ENCODE measurements at places on chromosomes 11 and 22.

DNA sequence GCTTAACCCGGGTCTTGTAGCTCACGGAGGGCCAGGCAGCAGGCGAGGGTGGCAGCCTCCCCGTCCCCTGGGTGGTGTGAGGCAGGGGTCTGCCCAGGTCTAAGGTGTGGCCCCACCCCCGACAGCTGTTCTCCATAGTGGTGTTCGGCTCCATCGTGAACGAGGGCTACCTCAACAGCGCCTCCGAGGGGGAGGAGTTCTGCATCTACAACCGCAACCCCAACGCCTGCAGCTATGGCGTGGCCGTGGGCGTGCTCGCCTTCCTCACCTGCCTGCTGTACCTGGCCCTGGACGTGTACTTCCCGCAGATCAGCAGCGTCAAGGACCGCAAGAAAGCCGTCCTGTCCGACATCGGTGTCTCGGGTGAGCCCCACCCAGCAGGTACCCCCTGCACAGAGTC lies 24.4 kb downstream of the SYNGR1 start:
- no peak for DNase-seq

DNA sequence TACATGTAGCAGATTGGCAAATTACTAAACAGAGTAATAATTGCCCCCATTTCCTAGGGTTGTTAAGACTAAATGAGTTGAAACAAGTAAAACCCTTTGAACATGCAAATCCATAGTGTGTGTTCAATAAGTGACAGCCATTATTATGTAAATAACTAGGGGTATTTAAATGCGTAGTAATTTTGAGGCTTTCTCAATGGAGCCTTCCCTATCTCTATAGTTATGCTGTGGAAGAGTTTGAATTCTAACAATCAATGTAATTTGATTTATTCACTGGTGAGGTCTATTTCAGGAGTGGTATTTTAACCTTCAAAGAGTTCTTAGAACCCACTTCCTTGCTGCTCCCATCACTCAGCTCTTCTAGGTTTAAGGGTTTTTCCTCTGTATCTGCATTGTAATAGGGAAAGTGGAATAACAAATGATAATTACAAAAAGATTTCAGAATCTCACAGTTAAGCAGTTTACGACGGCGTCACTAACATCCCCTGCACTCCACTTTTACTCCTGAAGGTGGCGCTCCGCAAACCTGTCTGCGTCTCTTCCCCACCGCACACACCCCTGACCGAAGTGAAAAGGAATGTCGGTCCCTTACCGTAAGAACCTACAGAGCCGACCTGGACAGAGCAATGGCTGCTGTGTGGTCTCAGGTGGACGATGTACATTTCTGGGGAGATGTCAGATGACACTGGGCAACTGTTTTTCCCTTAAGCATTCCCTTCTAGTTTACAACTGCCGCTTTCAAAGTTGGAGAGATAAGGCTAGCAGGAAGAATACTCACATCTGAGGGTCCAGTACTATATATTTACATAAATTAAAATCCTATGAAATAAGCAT lies 80.8 kb downstream of the ZC3H12C start:
- DNase-seq: peak; percentile 57

- no peak for DNase-seq
Observed at GRCh38 chr11:24497831-24498230, 978 bp downstream of the LUZP2 start.

DNA sequence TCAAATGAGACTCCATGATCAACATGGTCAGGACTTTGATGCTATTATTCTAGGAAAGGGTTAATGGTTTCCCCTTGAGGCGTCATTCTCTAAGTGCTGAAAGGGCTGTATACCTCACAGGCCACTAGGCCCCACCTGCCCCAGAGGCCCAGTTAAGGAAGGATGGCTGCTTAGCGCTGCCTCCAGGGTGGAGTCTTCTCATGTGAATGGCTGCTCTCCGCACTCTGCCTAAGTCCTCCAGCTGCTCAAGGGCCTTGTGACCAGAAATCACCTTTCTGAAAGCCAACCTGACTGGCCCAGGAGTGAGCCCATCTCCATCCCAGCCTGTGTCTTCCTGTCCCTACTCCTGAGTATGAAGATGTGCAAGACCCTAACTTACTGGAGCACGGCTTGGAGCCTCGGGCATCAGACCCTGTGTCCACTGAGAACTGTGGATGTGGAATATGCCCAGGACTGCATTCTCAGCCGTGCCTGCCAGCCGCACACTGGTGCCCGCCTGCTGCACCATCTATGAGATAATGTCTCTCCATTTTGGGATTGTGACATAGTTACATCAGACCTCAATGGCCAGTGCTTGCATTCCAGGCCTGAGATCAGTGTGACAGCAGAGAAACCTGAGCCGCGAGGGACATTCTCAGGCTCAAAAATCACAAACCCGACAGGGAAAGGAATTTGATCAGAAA lies 51.0 kb downstream of the SNX19 start:
- DNase-seq: no peak

DNA sequence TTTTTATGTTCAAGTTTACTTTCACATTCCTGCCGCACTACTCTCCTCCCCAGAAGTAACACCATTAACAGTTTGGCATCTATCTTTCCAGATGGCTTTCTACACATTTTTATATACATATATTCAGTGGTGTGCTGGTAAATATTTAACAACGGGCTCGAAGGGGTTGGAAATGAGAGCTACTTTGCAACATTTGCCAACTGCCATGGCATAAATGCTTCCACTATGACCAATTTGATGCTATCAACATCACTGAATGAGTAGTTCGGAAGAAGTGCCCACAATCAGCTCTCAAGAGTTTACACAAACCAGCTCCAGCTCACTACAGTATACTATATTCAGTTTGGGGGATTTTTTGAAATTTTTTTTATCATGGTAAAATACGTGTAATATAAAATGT lies 55.2 kb downstream of the RELT start:
- DNase-seq: no peak

DNA sequence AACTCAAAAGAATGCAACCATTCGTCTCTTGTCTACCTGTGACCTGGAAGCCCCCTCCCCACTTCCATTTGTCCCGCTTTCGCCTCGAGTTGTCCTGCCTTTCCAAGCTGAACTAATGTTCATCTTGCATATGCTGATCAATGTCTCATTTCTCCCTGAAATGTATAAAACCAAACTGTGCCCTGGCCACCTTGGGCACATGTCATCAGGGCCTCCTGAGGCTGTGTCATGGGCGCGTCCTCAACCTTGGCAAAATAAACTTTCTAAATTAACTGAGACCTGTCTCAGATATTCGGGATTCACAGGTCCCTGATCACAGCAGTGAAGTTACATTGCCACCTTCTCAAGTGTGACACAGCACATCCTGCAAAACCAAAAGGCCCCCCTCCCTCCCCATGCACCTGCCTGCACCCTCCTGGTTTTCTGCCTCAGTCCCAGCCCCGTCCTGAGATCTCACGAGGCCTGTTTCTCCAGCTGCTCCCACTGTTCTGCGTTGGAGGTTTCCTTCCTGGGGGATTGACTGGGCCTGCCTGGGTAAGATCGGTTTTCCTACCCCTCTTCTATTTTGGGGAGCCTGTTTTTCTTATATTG lies 1328.7 kb downstream of the TBC1D22A start:
- DNase-seq: no peak

- DNase-seq: no peak
Observed at GRCh38 chr22:35917651-35918050, 111.0 kb downstream of the RBFOX2 start.

DNA sequence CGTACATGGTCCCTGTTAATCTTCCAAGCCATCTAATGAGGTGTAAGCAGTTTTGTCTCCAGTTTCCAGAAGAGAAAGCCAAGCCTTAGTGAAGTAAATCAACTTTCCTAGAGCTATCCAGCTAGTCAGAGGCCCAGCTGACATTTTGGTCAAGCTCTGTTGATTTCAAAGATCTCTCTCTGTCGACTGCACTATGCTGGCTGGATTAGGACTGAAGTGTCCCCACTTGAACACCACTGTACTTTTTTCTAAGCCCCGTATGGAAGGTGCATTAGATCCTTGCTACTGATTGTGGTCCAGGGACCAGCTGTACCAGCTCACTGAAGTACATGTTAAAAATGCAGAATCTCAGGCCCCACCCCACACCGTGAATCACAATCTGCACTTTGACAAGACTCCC lies 176.5 kb upstream of the NAV2 start:
- no peak for DNase-seq

- peak; percentile 46 for DNase-seq
Observed at GRCh38 chr11:66745356-66746235, 16.6 kb upstream of the SPTBN2 start.

DNA sequence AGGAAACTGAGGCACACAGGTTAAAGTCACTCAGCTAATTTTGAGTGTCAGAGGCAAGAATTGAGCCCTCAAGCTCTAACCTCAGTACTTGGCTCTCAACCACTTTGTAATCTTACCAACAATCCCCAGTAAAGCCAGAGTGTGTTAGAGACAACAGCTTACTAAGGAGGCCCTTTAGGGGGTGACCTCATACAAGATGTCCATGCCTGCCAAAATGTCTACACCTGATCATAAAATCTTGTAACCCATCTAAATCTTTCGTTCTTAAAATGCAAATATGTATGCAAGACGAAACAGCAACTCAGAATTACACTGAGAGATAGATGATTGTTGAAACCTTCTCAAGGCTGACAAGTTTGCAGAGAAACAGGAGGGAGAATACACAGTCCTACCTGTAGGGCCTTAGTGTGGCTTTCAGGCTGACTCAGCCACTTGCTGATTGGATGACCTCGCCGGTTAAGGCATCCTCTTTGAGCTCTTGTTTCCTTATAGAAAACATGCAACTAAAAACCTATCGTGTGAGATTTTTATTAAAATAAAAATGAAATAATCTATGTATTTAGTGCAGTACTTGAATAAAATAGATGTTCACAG lies 143.2 kb downstream of the OPCML start:
- DNase-seq: no peak

GRCh38 chr11:118215262-118215661 lies 9.5 kb downstream of the JAML start:
- no peak for DNase-seq

GRCh38 chr22:22400099-22400498 lies 108.4 kb downstream of the ZNF280B start:
- DNase-seq: no peak

GRCh38 chr11:58647141-58647699 lies 24.8 kb downstream of the CNTF start:
- no peak for DNase-seq

DNA sequence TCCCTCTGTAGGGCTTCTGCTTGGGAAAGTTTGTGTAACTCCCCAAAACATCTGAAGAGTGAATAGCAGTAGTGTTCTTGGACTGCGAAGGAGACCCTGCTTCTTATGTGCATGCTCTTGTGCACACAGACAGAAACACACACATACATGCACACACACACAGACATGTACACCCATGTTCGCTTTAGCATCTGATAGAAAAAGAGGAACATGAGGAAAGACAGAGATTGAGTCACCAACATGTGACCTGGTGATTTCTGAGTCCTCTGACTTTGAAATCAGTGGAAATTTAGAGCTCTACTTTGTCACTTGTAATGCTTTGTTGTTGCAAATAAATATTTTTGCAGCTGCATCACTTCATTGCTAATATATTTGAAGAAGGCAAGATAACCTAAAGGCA lies 23.8 kb downstream of the CD44 start:
- no peak for DNase-seq

GRCh38 chr11:121449626-121450025 lies 2.5 kb upstream of the SORL1 start:
- no peak for DNase-seq

DNA sequence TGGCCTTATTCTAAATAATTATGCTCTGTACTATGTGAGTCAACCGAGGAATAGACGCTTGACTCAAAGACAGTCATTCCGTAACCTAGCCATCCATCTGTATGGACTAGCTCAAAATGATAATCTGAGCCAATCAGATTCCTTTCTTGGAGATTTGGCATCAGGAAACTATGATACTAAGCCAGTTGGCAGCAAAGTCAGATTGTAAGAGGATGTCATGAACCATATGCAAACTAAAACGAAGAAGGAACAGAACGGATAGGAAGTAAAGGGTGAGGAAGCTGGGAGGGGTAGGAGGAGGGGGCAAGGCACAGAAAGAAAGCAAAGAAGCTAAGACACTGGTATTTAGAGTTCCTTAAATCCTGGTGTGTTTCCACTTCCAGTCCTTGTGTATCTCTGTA lies 10.7 kb upstream of the SESN3 start:
- no peak for DNase-seq

- no peak for DNase-seq
Observed at GRCh38 chr11:103716363-103716762, 320.1 kb upstream of the DDI1 start.

DNA sequence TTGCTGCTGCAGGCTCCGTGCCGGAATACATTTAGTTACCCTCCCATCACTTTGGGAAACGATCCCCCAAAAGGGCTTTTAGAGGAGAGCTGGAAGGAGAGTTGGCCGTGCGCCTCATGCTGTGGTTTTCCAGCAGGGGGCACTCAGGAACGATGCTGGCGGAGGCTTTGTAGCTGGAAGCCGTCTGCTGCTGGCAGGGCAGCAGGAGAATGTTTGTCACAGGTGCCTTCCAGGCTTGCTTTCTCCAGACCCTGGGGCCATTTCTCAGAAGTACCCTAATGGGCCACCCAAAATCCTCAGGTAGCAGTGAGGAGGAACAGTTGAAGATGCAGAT lies 30.0 kb upstream of the CABP7 start:
- DNase-seq: peak; percentile 40

DNA sequence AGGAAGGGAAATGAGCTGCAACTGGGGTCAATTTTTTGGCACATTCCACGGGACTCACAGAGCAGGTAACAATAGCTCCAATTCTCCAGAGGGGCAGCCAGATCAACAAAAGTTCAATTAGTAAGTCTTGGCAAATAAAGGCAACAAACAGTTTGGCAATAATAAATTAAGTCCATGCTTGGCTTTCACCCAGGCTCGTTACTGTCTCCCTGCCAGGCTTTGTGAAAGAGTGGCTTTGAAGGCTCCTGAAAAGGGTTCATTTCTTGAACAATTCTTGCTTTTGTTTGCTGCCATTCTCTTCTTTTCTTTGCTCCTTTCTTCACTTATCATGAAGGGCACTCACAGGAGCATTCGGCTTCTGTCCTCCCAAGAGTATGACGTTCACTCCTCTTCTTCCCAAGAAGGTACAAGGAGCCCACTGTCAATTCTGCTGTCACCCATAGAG lies 123.3 kb downstream of the APIP start:
- DNase-seq: no peak

DNA sequence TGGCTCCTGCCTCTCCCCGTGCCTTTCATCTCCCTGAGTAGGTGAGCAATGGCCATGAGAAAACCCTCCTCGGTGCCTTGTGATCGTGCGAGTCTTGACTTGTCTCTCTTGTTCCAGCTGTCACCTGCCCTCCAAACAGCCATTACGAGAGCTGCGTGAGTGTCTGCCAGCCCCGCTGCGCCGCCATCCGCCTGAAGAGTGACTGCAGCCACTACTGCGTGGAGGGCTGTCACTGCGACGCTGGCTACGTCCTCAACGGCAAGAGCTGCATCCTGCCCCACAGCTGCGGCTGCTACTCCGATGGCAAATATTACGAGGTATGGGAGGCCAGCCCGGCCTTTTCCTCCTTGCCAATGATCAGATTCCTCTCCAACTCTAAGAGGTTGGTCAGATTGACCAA lies 51.7 kb downstream of the TECTA start:
- no peak for DNase-seq

GRCh38 chr11:131609337-131609736 lies 238.9 kb downstream of the NTM start:
- DNase-seq: no peak
